ENCODE measurements at places on chromosomes 5 and 9. TPM values are rescaled to one million over a fixed set of nuclear protein-coding genes. Genes with fewer than 3 reads are reported as not detected.

Gene ADAMTS16
- 2.9 TPM for total RNA-seq

Gene STK10
- total RNA-seq, result 21.7 TPM

Gene FCN1
- total RNA-seq, result not detected

Gene SLC6A19
- total RNA-seq, result not detected

Gene NMUR2
- not detected for total RNA-seq

Gene MED10
- 5.9 TPM for total RNA-seq

Gene MYO10
- total RNA-seq, result 4.5 TPM

Gene ARPC5L
- 12.9 TPM for total RNA-seq

Gene ESM1
- 6.1 TPM for total RNA-seq

Gene HMMR
- 60.4 TPM for total RNA-seq

Gene PCDHB12
- total RNA-seq, result not detected

Gene RANBP17
- 2.3 TPM for total RNA-seq

Gene SOX30
- total RNA-seq, result not detected

Gene PCDHA3
- total RNA-seq, result under 0.01 TPM

Gene PLAC8L1
- 0.20 TPM for total RNA-seq

Gene PCAT7
- total RNA-seq, result not detected

Gene IFNA7
- not detected for total RNA-seq

Gene GM2A
- total RNA-seq, result 29.0 TPM

Gene BSPRY
- not detected for total RNA-seq

Gene LRRC19
- not detected for total RNA-seq

Gene APBA1
- 3.1 TPM for total RNA-seq

Gene LRRC70
- 0.98 TPM for total RNA-seq

Gene SOHLH1
- not detected for total RNA-seq

Gene GMCL2
- not detected for total RNA-seq

Gene OBP2B
- total RNA-seq, result not detected

Gene CATSPER3
- total RNA-seq, result under 0.01 TPM

Gene IL5
- not detected for total RNA-seq

Gene TRIM52
- 8.8 TPM for total RNA-seq

Gene BTNL9
- not detected for total RNA-seq

Gene GRXCR2
- total RNA-seq, result not detected

Gene KYAT1
- total RNA-seq, result 9.8 TPM

Gene FUBP3
- 46.7 TPM for total RNA-seq

Gene SLC25A48
- total RNA-seq, result not detected

Gene PCDHA4
- total RNA-seq, result under 0.01 TPM

Gene RNF180
- 0.37 TPM for total RNA-seq

Gene KIF4B
- not detected for total RNA-seq

Gene TMCO6
- 21.7 TPM for total RNA-seq

Gene WHRN
- total RNA-seq, result 0.78 TPM

Gene GZMA
- total RNA-seq, result not detected

Gene AFAP1L1
- 8.2 TPM for total RNA-seq

Gene NIPAL4
- not detected for total RNA-seq

Gene SHOC1
- not detected for total RNA-seq

Gene SPEF2
- total RNA-seq, result 3.3 TPM

Gene HSD17B3
- total RNA-seq, result not detected

Gene C5orf58
- total RNA-seq, result not detected

Gene WDR38
- total RNA-seq, result not detected

Gene BAAT
- total RNA-seq, result under 0.01 TPM

Gene FOXD1
- 1.4 TPM for total RNA-seq

Gene SNAPC3
- total RNA-seq, result 33.8 TPM

Gene CCNO
- not detected for total RNA-seq

Gene CLTA
- total RNA-seq, result 205 TPM

Gene PCDHA9
- total RNA-seq, result under 0.01 TPM

Gene TMEM215
- not detected for total RNA-seq

Gene OGN
- total RNA-seq, result 4.0 TPM

Gene CDH18
- 0.39 TPM for total RNA-seq

Gene NTNG2
- 0.37 TPM for total RNA-seq

Gene ENHO
- not detected for total RNA-seq

Gene PIP5K1B
- not detected for total RNA-seq

Gene PDE6A
- total RNA-seq, result not detected

All from subcutaneous preadipocyte (primary cell).